ENCODE measurements at places on chromosomes 16 and 17. TPM values are rescaled to one million over a fixed set of nuclear protein-coding genes. Genes with fewer than 3 reads are reported as not detected.

DNA sequence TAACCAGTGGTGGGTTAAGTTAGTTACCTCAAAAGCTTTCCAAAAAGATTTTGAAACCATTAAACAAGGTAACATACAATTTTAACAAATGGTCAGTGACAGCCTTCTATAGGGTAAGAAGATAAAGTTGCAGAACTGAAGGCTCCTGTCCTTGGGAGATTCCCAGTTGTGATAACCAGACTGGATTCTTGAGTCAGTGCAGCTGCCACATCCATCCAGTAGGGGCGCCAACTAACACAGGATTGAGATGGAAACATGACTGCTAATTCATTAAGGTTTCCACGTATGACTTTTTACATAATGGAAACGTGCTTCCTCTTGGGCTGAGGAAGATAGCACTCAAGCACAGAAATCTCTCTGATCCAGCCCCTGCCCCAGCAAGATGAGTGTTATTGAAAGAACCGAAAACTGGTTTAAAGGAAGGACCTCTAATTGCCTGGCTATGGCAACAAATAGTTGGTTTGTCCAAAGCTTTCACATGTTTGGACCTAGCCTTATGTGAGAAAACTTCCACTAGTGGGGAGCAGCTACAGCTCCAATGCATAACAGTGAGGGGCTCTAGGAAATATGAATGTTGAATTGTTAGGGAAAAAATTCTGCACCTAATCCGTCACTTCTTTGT lies 269.8 kb upstream of the MYOCD start:
- DNase-seq = no peak
- no peaks in the 10 kb centered on the region for H3K4me1 ChIP-seq
- no peaks in the 10 kb centered on the region for H3K36me3 ChIP-seq
- H3K4me3 ChIP-seq = no peak overlapping the region
- no peak overlapping the region for H3K27ac ChIP-seq

The LLGL2 gene
- total RNA-seq = 9.9 TPM

The ADAP2 gene
- total RNA-seq = 12.0 TPM

The KRTAP3-1 gene
- not detected for total RNA-seq

DNA sequence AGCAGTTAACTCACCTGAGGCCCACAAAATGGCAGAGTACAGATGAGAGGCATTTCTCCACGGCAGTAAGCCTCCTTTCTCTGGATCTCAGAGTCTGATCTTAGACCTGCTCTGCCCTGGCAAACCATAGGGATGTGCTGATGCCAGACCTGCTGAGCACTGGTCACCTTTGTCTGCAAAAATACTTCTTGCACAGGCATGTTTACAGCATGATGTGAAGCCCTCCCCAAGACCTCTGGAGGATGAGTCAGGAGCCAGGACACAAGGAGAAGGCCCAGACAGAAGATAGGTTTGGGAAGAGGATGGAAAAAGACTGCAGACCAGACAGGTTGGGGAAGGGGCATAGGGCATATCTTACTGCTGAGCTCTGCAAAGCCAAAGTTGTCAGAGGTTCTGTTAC lies 426.6 kb downstream of the PMP22 start:
- H3K36me3 ChIP-seq = no peaks in the 10 kb centered on the region
- H3K27me3 ChIP-seq = no peaks in the 10 kb centered on the region
- no peak overlapping the region for H3K4me3 ChIP-seq
- DNase-seq = no peak

DNA sequence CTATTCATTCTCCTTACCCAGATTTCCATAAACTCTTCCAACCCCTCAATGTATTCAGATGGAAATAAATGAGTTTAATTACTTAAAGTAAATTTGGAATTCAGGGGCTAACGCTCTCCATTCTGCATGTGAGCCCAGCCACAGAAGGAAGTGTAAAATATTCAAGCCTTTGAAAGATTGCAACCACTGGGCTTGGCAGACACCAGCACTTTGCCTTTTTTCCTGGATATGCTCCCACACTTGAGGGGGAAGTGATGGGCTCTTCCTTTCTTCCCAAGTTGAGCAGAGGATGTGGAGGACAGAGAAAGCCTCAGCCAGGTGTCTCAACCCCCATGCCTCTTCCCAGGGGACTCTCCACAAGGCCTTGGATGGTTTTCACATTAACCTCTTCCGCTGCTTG lies 825.1 kb upstream of the EEF2KMT start:
- no peaks in the 10 kb centered on the region for H3K4me1 ChIP-seq
- no peak overlapping the region for H3K4me3 ChIP-seq
- DNase-seq = no peak
- H3K27me3 ChIP-seq = no peaks in the 10 kb centered on the region
- H3K36me3 ChIP-seq = no peaks in the 10 kb centered on the region

DNA sequence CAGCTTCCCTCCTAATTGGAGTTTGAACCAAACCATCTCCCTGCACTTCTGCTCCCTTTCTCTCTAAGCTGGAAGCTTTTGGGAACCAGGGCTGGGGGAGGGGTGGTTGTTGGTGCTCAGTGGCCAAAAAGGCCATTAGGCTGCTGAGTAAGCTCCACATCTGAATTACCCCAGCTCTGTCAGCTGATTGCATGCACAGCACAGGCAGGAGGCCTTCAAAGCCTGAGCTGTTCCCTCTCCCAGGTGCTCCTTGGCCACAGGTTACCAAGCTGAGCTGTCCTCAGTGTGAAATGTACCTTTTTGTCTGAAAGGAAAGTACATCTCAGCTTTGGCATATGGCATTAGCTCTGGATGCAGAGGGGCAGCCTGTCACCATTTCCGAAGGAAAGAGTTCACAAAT lies 6.2 kb upstream of the TBKBP1 start:
- no peak for DNase-seq
- H3K36me3 ChIP-seq = peaks cover 8% of the 10 kb centered on the region
- H3K4me1 ChIP-seq = peaks cover 5% of the 10 kb centered on the region
- H3K27me3 ChIP-seq = no peaks in the 10 kb centered on the region
- no peak overlapping the region for H3K4me3 ChIP-seq
- H3K27ac ChIP-seq = no peak overlapping the region

DNA sequence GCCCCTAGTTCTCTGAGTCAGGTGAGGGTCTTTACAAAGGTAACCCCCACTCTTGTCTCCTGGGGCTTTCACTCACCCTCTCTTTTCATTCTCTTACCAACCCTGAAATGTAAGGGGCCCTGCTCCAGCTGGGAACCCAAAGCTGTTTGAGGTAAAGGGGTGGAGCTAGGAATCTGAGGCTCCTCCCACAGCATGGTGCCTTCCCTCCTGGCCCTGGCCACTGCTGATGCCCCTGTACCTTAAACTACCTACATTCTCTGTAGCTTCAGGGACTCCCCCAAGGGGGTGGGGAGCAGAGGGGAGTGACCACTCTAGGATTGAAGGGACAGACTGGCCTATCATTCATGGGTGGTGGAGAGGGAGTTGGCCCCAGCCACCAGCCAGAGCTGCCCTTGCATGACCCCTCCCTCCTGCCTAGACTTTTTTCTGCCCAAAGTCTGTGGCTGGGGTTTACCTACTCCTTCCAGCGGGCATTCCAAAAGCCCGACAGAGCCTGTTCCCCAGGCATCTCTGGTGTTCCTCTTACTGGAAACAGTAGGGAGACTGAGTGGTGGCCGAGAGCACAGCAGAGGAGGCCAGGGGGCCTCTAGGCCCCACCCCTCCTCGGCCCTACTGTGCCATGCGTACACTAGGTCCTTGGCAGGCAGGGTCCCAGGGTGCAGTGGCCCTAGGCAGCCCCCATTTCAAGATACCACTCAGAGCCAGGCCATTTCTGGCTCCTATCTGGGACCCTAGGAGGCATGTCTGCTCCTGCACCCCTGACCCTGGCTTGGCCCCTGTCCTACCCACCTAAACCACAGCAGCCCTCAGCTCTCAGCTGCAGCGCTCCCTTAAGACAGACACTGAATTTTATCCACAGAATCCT lies 9.5 kb downstream of the DOK4 start:
- no peaks in the 10 kb centered on the region for H3K27me3 ChIP-seq
- DNase-seq = no peak
- peaks cover 44% of the 10 kb centered on the region for H3K36me3 ChIP-seq
- no peak overlapping the region for H3K4me3 ChIP-seq

All from spinal cord (tissue), 10 donors.